ENCODE measurements at places on chromosomes 6 and 20. TPM values are rescaled to one million over a fixed set of nuclear protein-coding genes. Genes with fewer than 3 reads are reported as not detected.

- no peak for DNase-seq
Observed at GRCh38 chr6:53441761-53442160, 93.0 kb upstream of the ELOVL5 start.

- DNase-seq = no peak
Observed at GRCh38 chr6:137305691-137306090, 86.5 kb upstream of the IFNGR1 start.

GRCh38 chr20:31829731-31830130 is 10.6 kb downstream of the MYLK2 start:
- no peak for DNase-seq

GRCh38 chr6:658244-658643 is 1.3 kb upstream of the HUS1B start:
- no peak for DNase-seq

DNA sequence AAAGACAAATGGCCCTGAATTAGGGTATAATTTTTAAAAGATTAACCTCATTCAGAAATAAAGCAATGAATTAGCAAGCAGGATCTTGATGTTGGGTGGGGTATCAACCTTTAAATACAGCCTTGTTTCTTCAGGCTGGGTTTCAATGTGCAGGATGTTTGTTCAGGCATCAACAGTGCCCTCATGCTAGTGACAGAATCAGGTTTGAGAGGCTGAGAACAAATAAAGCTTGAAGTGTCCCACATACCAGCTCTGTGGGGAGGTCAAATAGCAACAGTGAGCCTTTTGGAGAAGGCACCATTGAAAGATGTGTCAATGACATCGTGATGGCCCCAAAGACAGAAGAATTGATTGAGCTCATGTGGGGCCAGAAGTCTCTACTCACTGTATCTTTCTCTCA is 68.2 kb downstream of the MTFR2 start:
- no peak for DNase-seq

DNA sequence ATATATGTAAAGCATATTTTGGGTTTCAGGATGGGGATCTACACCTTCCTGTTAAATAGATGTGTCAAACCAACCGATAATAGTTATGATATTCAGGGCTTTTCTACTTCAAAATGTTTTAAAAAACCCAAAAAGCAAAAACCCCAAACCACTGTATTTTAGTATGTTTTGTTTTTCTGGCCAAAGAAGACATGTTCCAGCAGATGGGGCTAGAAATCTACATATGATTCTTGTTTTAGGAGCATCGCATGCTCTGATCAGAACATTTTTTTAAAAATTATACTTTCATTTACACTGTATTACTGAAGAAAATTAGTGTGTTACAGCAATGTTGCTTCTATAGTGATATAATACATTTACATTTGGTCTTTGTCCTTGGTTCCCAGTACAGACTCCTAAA is 11.0 kb downstream of the RMND1 start:
- no peak for DNase-seq

DNA sequence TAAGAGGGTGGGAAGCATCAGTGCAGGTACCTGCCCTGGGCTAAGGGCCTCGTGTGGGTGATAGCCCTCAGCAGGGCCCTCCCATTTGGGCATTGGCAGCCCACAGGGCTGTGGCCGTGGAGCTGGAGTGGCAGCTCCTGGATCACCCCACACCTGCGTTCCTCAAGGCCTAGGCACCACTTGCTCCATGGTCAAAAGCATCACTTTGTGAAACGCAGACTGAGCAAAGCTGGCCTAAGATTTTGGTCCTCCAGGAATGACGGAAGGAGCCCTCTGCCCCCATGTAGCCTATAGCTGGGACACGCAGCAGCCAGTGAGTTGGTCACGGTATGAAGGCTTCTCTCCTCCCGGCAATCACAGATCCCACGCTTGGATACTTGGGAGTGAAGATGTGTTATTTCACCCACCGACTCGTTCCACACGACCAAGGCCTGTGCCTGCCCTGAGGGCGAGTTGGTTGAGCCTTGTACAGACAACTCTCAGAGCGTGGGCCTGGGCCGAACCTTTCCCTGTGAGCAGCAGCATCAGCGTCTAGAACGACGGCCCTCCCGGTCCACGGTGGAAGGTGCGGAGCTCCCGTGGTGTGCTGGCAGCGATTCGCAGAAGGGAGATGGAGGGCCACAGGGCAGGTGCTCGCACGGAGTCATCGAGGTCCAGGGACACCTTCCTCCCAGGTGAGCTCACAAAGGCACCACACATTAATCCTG is 39.7 kb downstream of the THBS2 start:
- DNase-seq = no peak

The FANCE gene
- polyA plus RNA-seq = 1.3 TPM

The TNFRSF6B gene
- 73.9 TPM for polyA plus RNA-seq

The TSHZ2 gene
- 1.6 TPM for polyA plus RNA-seq

Data from aorta (tissue), 5 donors.